ENCODE measurements at places on chromosomes 7 and 10. TPM values are rescaled to one million over a fixed set of nuclear protein-coding genes. Genes with fewer than 3 reads are reported as not detected.

KLF14 gene
- total RNA-seq, result not detected

SNX13 gene
- total RNA-seq, result 38.5 TPM

CALHM1 gene
- not detected for total RNA-seq

CLRN3 gene
- total RNA-seq, result not detected

ITPRIP gene
- total RNA-seq, result 29.8 TPM

CDC14C gene
- not detected for total RNA-seq

TMEM139 gene
- total RNA-seq, result 9.2 TPM

VWA2 gene
- not detected for total RNA-seq

CTAGE6 gene
- total RNA-seq, result not detected

SEMA3A gene
- 3.2 TPM for total RNA-seq

FFAR4 gene
- not detected for total RNA-seq

AS3MT gene
- 0.25 TPM for total RNA-seq

GHRHR gene
- total RNA-seq, result not detected

TMEM26 gene
- not detected for total RNA-seq

ERVW-1 gene
- not detected for total RNA-seq

RELN gene
- not detected for total RNA-seq

APBB1IP gene
- total RNA-seq, result not detected

SORCS1 gene
- total RNA-seq, result 0.54 TPM

CHPF2 gene
- 28.2 TPM for total RNA-seq

NANOS1 gene
- total RNA-seq, result 2.2 TPM

AQP1 gene
- not detected for total RNA-seq

LIPK gene
- not detected for total RNA-seq

KCP gene
- total RNA-seq, result 0.42 TPM
